ENCODE measurements at places on chromosomes 7 and 10. TPM values are rescaled to one million over a fixed set of nuclear protein-coding genes. Genes with fewer than 3 reads are reported as not detected.
A peak's percentile ranks its signal among the peaks of the same experiment; 100 is the strongest.

The IFIT2 gene
- total RNA-seq = 0.58 TPM

The CYP3A4 gene
- not detected for total RNA-seq

The FOXK1 gene
- 43.8 TPM for total RNA-seq

The HECW1 gene
- 0.27 TPM for total RNA-seq

The KCNH2 gene
- total RNA-seq = 0.09 TPM

The BMS1 gene
- 26.9 TPM for total RNA-seq

The NAT16 gene
- total RNA-seq = not detected

The OR2A1 gene
- total RNA-seq = not detected

The WNT2 gene
- total RNA-seq = not detected

The RTKN2 gene
- 1.6 TPM for total RNA-seq

The DGKB gene
- not detected for total RNA-seq

- DNase-seq = peak; percentile 71
Measured at GRCh38 chr7:471866-472639, 47.6 kb downstream of the PDGFA start.

DNA sequence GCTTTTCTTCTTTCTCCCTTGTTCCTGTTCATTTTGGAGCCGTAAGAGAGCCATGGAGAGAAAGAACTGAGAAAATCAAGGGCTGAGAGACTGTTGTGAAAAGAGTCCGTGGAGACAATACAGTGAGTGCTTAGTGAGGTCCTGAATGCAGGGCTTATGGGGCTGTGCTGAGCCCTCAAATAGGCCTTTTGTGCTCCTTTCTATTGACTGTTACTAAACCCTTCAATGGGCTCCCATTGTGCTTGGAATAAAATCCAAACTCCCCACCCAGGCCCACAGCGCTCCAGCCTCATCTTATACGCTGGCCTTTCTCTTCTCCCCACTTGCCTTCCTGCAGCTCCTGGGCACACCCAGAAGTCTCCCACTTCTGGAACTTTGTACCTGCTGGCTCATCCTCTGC, 243.1 kb upstream of the HABP2 start:
- no peak for DNase-seq

DNA sequence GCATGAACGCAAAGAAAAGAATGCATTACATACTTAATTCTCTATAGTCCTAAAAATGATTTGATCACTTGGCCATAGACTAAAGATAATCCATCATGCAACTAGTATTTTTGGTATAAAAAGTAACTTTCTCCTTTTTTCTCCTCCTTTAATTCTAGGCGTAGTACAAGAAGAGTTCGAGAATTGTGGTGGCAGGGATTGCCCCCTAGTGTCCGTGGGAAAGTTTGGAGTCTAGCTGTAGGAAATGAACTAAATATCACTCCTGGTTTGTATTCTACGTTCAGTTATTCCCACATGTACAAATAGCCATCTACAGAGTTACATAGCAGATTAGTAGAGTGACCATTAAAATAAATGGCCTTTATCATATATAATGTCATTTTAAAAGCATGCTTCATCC, 45.5 kb upstream of the HELLS start:
- DNase-seq = peak; percentile 11

GRCh38 chr10:46523962-46524471, 32.4 kb downstream of the GPRIN2 start:
- DNase-seq = peak; percentile 94

- DNase-seq = no peak
Measured at GRCh38 chr10:100873146-100873826, 39.5 kb upstream of the SLF2 start.

DNA sequence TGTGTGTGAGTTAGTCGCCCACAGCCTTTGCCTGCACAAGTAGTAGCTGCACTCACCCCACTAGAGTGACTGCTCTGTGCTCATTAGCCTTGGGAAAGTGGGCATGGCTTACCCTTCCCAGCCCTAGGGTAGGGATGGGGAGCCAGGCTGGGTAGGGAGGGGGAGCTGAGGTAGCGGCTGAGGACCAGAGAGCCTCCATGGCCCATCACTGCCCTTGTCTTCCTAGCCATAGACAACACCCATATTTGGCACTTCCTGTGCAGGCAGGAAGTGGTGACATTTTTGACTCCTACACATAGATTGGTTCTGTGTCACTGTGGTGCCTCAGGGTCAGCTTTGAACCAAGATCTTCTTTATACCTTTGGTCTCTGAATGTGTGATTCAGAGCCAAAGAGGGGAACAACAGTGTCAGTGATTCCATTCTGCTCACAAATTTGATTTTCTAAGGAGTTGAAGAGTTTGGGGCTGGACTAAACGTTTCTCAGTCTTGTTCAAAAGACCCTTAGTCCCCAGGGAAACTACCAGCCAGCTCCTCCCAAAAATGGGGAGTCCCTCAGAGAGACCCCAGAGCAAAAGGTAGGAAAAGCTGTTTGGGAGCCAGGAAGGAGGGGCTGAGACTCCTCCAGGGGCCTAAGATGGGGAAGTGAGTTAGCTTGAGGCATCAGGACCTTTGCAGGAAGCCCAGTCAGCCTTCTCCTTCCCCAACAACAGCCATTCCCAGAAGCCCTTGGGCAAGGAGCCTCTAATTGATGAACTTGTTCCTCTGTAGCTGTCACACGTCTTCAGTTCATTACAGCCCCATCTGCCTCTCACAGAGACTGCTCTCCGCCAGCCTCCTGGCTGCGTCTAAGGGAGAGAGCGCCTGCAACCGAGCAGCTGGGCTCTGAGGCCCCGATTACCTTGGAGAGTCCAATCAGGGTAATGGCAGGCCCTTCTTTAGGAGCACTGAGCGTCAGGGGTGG, 135.0 kb downstream of the CDH23 start:
- DNase-seq = no peak

GRCh38 chr7:105594034-105594433, 12.7 kb upstream of the EFCAB10 start:
- no peak for DNase-seq

DNA sequence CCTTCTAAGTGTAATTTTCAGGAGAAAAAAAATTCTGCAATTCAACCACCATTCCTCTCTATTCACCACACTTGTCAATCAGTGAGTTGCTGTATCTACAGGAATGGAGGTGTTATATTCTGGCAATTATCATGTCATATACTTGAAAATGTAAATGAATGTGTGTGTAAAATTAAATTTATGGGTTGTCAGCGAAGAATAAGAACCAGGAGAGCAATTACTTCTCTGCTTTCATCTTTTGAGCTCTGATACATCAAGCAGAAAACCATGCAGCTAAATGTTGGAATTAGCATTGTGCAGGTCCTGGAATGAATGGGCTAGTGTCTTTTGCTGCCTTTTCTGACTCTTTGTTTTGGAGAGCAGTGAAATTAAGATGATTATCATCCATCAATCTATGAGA, 207.6 kb downstream of the FOXP2 start:
- DNase-seq = no peak

DNA sequence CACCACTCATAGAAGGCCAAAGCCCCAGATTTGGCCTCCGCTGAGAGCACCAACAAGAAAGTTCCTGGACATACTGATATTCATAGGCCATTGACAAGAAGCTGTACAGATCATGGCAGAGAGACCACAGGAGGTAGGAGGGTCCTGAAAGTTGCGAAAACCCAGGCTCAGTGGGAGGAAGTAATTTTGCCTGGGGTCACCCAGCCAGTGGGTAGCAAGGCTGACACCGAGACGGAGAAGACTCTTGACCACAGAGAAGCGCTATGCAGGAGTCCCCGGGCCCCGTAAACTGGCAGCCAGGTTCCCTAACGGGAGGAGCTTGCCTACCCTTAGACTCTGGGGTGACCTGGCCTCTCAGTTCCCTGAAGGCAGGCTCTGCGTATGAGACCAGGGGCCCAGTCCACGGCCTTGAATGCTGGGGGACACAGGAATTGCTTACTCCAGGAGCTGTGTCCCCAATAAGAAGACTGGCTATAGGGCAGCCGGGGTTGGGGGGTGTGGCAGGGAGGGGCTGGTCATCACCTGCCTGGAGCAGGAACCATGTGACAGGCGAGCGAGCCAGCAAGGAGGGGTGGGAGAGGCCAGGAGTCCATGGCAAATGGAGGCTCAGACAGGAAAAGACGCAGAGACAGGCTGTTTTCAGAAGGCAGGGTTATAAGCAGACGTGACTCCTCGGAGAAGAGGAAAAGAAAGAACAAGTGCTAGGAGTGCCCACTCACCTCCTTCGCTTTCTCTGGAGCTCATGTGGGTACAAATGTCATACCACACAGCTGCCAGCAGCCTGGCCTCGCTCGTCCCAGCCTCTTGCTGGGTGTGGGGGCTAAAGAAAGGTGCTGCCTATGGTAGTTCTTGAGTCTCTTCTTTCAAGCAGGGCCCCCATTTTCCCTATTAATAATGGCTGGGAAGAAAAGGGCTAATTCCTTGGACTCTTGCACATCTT, 24.6 kb upstream of the NPFFR1 start:
- no peak for DNase-seq

- no peak for DNase-seq
Measured at GRCh38 chr7:158680754-158681153, 23.9 kb downstream of the NCAPG2 start.

DNA sequence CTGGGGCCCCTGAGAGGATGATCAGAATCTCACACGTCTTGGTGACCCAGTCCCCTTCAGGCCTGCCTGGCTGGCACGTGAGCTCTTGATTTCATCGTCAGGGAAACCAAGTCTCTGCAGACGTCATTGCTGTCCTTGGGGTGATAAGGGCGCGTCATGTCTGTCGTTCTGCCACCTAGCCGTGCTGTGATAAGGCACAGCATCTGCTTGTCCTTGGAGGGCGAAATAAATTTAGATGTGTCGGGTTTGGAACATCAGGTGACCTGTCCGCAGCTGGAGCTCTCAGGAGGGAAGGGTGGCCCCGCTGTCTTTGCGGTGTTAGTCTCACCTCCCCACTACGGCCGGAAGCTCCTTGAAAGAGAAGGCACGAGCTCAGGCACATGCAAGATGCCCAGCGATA, 129.2 kb downstream of the GRK5 start:
- no peak for DNase-seq

GRCh38 chr10:30853066-30853465, 178.6 kb downstream of the ZNF438 start:
- DNase-seq = no peak
